ENCODE measurements at places on chromosomes 12 and 14.

GRCh38 chr12:26297396-26298070 is 102.2 kb downstream of the SSPN start:
- DNase-seq, result no peak

- peak; percentile 34 for DNase-seq
Measured at GRCh38 chr12:30753751-30754382, 884 bp downstream of the CAPRIN2 start.

DNA sequence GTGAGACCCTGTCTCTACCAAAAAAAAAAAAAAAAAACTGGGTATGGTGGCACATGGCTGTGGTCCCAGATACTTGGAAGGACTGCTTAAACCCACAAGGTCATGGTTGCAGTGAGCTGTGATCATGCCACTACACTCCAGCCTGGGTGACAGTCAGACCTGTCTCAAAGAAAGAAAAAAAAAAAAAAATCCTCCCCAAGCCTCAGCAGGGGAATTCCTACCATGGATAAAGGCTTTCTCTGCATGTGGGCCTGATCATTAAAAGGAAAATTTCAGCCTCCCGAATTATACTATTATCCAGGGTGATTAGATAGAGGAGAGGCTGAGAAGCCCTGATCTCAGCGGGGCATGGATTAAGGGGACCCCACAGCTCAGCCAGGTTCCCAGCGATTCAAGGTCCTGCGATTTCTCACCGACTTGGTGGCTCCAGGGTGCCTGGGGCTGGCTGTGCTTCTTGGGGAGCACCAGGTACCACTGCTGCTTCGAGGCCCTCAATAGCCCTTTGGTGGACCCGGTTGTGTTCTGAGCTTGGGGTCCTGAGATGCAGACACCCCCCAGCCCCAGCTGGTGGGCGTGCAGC is 5.6 kb downstream of the SH2B3 start:
- DNase-seq, result no peak

GRCh38 chr12:120175537-120175936 is 19.0 kb downstream of the GCN1 start:
- DNase-seq, result no peak

DNA sequence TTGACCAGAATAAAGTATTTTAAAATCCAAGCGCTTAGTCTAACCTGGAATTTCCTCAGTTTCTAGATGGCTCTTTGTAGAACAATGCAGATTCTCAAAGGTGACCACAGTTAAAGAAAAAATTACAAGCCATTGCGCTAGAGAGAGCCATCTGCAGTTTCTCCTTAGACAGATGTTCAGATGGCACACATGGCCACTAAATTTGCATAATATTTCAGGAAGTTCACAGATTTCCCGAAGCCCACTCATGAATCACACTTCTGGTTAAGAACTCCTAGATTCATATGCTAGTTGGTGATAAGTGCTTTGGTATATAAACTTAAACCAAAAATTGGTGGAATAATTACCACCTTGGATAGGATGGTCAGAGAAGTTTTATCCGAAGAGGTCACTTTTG is 749 bp downstream of the AKAP3 start:
- no peak for DNase-seq

DNA sequence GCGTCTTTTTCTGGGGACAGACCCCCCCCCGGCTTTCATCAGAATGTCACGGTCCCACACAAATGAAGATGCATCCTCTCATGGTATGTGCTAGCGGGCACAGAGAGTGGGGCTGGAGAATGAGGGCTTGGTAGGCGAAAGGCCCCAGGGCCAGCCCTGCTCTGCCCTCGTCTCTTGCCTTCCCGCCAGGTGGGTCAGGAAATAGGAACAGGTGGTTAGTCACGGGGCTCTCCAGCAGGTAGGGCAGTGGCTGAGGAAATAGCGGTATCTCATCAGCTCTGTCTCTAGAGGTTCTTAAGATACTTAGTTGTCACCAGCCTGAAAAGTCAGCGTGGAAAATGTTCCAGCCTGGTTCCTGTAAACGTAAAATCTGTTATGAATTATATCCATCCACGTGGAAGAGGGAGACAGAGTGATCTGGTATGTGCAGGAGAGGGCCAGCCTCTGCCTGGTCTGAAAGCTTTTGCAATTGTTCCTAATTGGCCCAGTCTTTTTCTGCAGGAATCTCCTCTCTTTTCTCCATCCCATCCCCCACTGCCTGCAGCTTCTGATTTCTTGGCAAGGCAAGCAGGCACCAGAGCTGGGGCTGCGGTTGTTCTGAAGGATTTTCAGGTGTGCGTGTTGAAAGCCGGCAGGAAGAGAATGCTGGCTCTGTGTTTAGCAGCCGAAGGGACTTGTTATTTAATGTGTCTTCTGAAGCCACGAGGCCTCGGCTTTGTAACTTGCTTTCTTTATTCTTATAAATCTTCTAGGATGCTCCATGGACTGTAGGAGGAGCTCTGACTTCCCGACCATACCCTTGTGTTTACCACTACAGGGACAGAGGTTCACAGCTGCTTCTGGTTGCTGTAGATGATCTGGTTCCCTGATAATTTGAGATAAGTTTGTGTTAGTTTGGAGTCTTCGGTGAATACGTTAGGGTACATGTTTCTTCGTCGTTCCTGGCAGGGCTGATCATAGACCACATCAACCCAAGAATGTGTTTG is 131.1 kb downstream of the CACNA1C start:
- peak; percentile 18 for DNase-seq

- no peak for DNase-seq
Measured at GRCh38 chr12:47705229-47705565, 633 bp downstream of the RPAP3 start.

GRCh38 chr14:94612174-94612573 is at the start of gene SERPINA3:
TSS of gene SERPINA3 (plus strand) at chr14:94612391. CDS start at chr14:94614442, 2,051 bp downstream.
- DNase-seq, result peak; percentile 75

- no peak for DNase-seq
Measured at GRCh38 chr12:72406111-72406510, 133.9 kb downstream of the TRHDE start.

DNA sequence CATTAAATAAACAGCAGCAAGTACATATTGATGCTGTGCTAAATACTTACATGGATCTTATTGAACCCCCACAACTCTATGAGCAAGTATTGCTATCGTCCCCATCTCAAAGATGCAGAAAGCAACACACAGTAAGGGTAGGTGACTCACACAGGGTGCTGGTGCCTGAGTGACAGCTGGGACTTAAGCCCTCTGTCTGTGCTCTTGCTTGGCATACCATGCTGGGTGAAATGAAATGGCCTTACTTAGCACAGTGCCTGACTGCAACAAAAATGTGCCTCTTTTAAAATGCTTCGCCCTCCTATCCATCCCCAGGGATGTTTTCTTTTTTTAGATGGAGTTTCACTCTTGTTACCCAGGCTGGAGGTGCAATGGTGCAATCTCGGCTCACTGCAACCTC is 788 bp downstream of the TEX52 start:
- DNase-seq, result no peak

GRCh38 chr12:18898470-18898869 is 160.6 kb downstream of the CAPZA3 start:
- DNase-seq, result no peak

GRCh38 chr12:122413516-122414404 is 8.7 kb downstream of the CLIP1 start:
- no peak for DNase-seq

GRCh38 chr12:116325336-116325664 is 47.8 kb upstream of the MED13L start:
- DNase-seq, result no peak

GRCh38 chr12:2376908-2377657 is 324.3 kb downstream of the CACNA1C start:
- no peak for DNase-seq

- peak; percentile 74 for DNase-seq
Measured at GRCh38 chr12:29073631-29074239, 75.3 kb upstream of the FAR2 start.

GRCh38 chr12:59850268-59850667 is 254.4 kb downstream of the SLC16A7 start:
- DNase-seq, result no peak

DNA sequence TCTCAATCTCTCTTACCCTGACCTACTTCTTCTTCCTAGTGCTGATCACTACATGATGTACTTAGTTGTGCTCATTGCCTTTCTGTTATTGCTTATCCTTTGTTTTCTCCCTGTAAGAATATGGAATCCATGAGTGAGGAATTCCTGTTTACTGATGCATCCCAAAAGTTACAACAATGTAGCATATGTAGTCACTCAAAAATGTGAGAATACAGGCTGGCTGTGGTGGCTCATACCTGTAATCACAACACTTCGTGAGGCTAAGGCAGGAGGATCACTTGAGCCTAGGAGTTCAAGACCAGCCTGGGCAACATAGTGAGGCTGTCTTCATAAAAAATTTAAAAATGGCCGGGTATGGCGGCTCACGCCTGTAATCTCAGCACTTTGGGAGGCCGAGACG is 8.0 kb upstream of the WDR20 start:
- DNase-seq, result no peak
